ENCODE measurements at places on chromosomes 2 and 18.

- DNase-seq, result no peak
Observed at GRCh38 chr2:136705336-136705735, 60.0 kb upstream of the THSD7B start.

DNA sequence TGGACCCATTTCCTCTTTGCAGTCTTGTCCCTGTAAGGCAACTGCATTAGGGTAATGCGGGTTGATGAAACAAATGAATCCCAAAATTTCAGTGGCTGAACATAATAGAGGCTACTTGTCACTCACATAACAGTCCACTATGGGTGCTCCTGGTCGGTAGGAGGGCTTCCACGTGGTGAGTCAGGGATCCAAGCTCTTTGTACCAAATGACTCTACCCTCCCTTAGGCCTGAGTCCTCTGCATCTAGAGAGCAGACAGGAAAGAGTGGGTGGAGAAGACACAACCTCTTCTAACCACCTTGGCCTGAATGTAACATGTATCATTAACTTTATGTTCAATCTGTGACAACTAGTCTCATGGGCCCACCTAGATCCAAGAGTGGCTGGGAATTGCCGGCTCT is 86.2 kb upstream of the HAAO start:
- DNase-seq, result no peak

DNA sequence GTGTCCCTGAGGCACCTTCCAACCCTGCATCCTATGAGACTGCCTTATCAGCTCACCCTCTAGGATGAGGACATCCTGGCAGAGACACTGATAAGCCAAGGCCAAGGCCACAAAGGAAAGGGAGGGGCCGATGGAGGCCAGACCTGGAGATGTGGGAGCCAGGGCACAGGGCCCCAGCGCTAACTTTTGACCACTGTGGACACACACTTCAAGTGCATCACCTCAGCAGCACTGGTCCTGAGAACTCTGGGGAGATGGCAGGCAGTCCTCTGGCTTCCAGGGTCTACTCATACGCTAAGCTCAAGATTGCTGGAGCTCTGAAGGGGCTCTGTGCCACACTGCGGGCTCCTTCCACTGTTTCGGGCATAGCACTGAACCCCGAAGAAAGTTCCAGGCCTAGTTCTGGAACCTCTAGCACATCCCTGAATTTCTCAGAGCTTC is 100.2 kb upstream of the ID2 start:
- DNase-seq, result no peak

GRCh38 chr2:188315750-188316149 is 24.1 kb downstream of the GULP1 start:
- no peak for DNase-seq

- no peak for DNase-seq
Observed at GRCh38 chr2:228847684-228848083, 423.4 kb downstream of the PID1 start.

- DNase-seq, result no peak
Observed at GRCh38 chr2:222739939-222740338, 68.5 kb downstream of the MOGAT1 start.

- DNase-seq, result no peak
Observed at GRCh38 chr2:96121414-96121813, 5.0 kb upstream of the ADRA2B start.

GRCh38 chr18:62285281-62285680 is 39.8 kb upstream of the TNFRSF11A start:
- no peak for DNase-seq

- DNase-seq, result no peak
Observed at GRCh38 chr2:119691189-119691588, 12.2 kb downstream of the TMEM177 start.

GRCh38 chr2:9222239-9222892 is 15.8 kb downstream of the ASAP2 start:
- no peak for DNase-seq

DNA sequence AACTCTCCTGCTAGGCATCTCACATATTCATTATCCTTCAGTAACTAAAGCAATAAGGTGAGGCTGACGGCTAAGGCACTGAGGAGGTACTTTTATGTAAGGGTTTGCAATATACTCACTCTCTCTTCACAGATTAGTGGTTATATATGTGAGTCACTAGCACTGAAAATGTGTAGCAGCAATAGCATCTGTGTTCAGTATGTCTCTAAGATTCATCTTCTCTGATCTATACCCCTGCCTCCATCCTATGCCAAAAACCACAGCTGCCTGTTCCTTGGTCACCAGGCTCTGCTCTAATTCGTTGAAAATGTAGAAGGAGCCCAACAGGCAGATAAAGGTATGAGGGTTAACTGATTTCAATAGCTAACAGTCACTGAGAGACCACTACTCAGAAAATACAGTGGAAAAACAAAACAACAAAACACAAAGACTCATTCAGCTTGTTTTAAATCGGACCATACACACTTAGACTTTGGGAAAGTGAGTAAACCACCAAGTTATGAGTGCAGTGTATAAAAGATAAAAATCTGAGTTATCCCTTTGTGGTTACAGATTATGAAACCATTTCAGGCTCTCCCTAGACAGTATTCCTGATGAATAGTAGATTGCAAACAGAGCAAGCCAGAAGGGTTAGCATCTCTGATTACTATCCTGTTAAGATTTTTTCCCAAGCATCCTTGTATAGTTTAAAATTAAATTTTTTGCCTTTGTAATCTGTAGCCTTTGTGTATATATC is 75.3 kb upstream of the CYP26B1 start:
- peak; percentile 73 for DNase-seq

GRCh38 chr2:190881084-190881597 is 520 bp downstream of the GLS start:
- no peak for DNase-seq

DNA sequence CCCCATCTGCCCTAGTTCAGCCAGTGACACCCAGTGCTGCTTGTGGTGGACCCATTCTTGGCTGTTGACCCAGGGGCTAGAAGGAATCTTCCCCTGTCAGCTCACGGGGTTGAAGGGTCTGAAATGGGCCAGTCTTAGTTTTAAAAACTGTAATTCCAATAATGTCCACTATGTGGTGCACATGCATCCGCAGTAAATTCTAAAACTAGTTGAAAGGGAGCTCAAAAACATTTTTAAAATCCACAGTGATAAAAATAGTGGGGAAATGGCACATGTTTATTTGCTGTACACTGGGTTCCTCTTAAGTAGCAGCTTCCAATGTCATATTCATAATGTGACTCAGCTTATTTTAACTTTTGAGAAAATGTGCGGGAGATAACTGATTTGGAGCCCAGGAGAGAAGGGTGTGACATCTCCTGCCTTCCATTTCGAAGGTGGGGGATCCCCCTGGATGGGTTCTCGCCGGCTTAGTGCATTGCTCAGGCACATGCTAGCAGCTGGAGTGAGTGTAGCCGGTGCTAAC is 32.8 kb downstream of the GRHL1 start:
- DNase-seq, result no peak

DNA sequence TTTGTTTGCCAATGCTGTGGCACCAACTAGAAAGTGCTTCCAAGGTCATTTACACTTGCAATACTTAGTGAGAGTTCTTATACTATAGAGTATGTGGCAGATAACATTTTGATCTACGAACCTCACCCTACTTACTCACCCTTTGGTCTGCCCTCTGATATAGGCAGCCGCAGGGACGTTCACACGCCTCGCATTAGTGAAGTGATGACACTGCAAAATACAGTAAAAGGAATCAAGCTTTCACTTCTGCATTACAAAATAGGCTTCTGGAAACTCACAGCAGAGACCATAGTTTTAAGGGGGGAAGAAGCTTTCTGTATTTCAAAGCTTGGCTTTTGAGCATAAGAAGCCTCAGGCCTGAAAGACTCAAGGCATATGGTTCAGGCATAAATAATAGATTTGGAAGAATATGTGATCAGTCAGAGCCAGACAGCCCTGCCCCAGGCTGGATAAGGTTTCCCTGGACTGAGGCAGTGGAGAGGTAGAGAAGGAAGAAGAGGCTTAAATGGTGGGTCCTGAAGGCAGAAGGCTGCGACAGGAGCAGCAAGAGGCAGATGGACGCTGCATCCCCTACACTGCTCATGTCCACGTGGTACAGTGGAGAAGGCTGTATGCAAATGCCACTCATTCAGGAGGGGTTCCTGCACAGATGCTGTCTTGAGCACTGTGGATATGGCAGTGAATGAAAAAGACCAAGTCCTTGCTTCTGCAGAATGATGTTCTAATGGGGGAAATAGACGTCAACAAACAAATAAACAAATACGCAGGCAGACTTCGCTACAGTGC is 63.1 kb downstream of the FECH start:
- DNase-seq, result no peak

GRCh38 chr2:214591366-214591765 is 180.5 kb downstream of the VWC2L start:
- no peak for DNase-seq

DNA sequence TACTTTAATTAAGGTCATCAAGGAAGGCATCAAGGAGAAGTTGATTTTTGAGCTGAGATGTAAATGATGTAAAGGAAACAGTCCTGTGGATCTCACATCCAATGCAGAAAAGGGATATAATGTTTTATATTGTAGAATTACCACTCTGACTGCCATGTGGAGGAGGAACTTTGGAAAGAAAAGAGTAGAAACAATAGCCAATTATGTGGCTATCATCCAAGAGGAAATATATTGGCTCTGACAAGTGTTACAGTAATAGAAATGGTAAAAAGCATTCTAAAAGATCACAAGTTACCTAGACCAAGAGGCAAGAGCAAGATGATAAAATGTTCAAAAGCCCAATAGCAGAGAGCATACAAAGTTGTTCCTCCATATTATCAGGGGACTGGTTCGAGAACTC is 26.8 kb downstream of the BARD1 start:
- no peak for DNase-seq

- DNase-seq, result no peak
Observed at GRCh38 chr2:196046123-196046917, 22.3 kb downstream of the DNAH7 start.

DNA sequence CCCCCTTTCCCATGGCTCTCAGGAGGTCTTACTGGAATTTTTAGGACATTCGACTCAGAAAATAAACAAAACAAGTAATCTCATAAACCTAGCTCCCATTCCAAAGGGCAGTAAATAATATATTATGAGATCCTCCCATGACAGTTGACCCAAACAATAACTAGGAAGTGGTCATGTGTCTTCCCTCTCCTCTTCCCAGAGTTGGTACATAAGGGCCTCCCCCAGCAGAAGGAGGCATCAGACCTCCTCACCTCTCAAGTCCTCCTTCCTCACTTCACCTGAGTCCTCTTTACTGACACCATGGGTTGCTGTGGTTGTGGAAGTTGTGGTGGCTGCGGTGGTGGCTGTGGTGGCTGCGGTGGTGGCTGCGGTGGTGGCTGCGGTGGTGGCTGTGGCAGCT is at the start of gene SCYGR7:
TSS of gene SCYGR7 (plus strand) at position 301 of the 400 bp plus-strand sequence. CDS start at position 301, 0 bp downstream.
- DNase-seq, result no peak

DNA sequence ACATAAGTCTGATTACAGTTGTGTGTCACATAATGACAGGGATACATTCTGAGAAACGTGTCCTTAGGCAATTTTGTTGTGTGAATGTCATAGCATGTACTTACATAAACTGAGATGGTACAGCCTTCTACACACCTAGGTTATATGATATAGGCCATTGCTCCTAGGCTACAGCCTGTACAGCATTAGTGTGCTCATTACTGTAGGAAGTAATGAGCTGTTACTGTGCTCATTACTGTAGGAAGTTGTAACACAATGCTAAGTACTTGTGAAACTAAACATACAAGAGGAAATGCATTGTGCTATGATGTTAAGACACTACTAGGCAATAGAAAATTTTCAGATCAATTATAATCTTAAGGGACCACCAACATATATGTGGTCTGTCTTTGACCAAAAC is 72.8 kb downstream of the UPP2 start:
- DNase-seq, result no peak

GRCh38 chr2:207919164-207919919 is 106.0 kb downstream of the PLEKHM3 start:
- no peak for DNase-seq

- DNase-seq, result no peak
Observed at GRCh38 chr18:67672716-67673115, 156.2 kb upstream of the DSEL start.

DNA sequence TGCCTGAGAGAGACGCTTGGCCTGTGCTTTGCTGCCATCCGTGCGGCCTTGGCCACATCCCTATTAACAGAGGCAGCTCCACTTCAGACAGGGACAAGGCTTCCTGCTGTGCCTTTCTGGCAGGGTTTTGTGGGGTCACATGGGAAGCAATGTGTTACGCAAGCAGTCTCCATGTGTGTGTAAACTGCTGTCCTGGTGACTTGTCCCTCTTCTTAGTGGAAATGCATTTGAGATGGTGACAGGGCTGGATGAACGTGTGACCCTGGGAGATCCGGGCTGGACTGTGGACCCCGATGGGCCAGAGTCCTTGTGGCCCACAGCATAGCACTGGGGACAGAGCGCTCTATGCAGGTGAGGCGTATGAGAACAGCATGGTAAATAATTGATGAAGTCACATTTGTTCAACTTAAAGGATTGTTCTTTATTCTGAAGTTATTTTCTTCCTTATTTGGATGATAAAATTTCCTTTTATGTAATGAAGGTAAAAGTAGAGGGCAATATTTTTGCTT is 23.2 kb downstream of the ASB1 start:
- no peak for DNase-seq

- no peak for DNase-seq
Observed at GRCh38 chr2:22153931-22154613, 1030.3 kb downstream of the TDRD15 start.

DNA sequence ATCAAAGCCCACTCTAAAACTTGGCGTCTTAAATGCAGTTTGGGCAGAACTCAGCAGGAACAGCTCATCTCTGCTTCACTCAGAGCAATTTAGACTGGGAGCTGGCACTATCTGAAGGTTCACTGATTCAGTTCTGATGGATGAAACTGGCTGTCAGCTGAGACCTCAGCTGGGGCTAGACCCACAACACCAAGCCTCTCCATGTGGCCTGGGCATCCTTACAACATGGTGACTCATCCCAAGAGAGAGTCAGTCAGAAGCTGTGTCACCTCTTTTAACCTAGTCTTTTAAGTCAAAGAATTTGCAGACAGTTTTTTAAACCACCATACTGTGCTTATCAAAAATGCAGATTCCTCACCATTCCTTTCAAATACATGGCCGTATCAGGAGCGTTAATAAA is 62.6 kb upstream of the ZNF397 start:
- peak; percentile 48 for DNase-seq

DNA sequence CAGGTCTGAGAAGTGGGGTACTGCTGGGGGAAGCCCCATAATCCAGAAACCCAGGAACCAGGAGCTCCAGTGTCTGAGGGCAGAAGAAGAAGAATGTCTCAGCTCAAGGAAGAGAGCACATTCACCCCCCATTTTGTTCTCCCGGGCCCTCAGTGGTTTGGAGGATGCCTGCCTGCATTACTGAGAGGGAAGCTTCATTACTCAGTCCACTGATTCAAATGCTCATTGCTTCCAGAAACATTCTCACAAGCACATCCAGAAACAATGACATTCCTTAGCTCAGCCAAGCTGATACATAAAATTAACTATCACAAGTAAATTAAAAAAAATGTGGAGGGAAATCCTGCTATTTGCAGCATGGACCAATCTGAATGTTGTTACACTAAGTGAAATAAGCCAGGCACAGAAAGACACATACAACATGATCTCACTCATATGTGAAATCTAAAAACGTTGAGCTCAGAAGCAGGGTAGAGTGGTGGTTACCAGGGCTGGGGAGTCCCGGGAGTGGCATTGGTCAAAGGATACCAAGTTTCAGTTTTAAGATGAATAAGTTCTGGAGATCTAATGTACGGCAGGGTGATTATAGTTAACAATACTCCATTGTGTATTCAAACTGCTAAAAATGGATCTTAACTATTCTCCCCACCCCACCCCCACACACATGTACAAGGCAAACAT is 459.3 kb downstream of the GALR1 start:
- DNase-seq, result no peak

- DNase-seq, result no peak
Observed at GRCh38 chr2:74751981-74752851, 81.7 kb upstream of the HK2 start.

All from HS-5 (cell line).